Posterior vena cava (tissue), 2 donors: ENCODE measurements at places on chromosomes 3 and 15. TPM values are rescaled to one million over a fixed set of nuclear protein-coding genes. Genes with fewer than 3 reads are reported as not detected.

B3GNT5 gene
- 5.5 TPM for total RNA-seq

RASGRP1 gene
- 0.67 TPM for total RNA-seq

SAXO2 gene
- total RNA-seq = 5.8 TPM

STARD9 gene
- 19.0 TPM for total RNA-seq

GOLGA8R gene
- total RNA-seq = 8.0 TPM

DIS3L gene
- total RNA-seq = 24.3 TPM

LRRC31 gene
- not detected for total RNA-seq

FANCD2OS gene
- not detected for total RNA-seq

DPPA2 gene
- total RNA-seq = not detected

NR2F2 gene
- 213 TPM for total RNA-seq

LRRN1 gene
- total RNA-seq = 0.65 TPM

AADACL2 gene
- 0.10 TPM for total RNA-seq

GREM1 gene
- 283 TPM for total RNA-seq

RAB6B gene
- total RNA-seq = 8.9 TPM

DUOXA2 gene
- not detected for total RNA-seq

SLC35G2 gene
- 7.3 TPM for total RNA-seq
